Chondrocyte (in vitro differentiated cells): ENCODE measurements at places on chromosomes 1 and 21. TPM values are rescaled to one million over a fixed set of nuclear protein-coding genes. Genes with fewer than 3 reads are reported as not detected.

DNA sequence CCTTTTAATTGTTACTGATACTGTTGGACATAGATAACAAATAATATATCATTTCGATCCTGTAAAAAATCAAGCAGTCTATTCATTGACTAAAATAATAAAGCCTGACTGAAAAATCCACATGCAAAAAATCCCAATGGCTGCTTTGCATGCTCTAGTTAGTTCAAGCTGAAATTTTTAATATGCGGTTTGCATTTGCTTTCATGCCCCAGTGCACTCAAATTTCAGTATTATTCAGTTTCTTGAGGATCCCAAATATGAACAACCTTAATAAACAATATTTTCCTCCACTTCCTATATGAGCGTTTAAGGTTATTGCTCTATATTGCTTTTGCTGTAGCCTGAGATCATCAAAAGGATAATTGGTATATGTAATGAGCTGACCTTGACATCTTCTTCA lies 75.1 kb upstream of the DPH5 start:
- H3K4me1 ChIP-seq, result peaks cover 2% of the 10 kb centered on the region
- no peaks in the 10 kb centered on the region for H3K36me3 ChIP-seq
- H3K27ac ChIP-seq, result no peak overlapping the region
- H3K27me3 ChIP-seq, result no peaks in the 10 kb centered on the region
- no peak overlapping the region for H3K4me3 ChIP-seq

The PLA2G2A gene
- not detected in 3 replicates for total RNA-seq

DNA sequence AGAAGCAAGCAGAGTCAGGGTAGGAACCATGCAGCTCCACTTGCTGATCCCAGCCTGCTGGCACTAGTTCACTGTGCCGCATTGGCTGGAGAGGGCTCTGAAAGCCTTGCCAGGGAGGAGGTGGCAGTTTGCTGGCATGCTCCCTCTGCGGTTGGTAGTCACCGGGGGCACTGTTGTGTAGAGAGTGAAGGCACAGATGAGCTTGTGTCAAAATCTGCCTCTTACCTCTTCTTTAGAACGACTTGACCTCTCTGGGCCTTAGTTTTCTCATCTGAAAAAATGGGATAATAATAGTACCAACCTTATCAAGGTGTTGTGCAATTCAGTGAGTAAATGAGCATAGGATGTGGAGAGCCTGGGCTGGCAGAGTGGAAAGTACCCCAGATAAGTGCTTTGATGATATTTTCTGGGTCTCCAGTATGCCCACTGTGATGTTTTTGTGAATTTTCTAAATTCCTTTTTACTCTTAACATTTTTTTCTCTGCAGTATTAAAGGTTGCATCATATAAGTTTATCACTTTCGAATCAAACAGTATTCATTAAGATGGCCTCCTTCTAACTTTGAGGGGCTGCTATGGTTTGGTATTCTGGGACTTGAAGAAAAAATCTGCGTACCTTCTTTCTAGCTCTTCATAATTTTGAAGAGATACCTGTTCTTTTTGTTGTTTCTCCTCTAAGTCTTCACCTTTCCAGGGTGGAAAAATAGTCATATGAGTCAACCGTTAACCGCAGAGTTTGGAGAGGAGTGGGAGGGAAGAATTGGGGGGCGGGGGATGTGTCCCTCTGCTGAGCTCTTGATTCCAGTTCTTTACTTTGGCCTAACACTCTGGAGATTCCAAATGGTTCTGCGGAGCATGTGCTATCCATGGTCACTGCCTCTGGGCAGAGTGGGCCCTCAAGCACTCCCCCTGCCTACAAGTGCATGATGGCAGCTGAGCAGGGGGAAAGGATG lies 26.8 kb downstream of the SZRD1 start:
- H3K36me3 ChIP-seq, result peaks cover 10% of the 10 kb centered on the region
- H3K27ac ChIP-seq, result peak overlapping the region; percentile 74
- no peak for DNase-seq
- H3K27me3 ChIP-seq, result no peaks in the 10 kb centered on the region
- peaks cover 45% of the 10 kb centered on the region for H3K4me1 ChIP-seq
- no peak overlapping the region for H3K4me3 ChIP-seq

The MRAP gene
- not detected in 3 replicates for total RNA-seq

DNA sequence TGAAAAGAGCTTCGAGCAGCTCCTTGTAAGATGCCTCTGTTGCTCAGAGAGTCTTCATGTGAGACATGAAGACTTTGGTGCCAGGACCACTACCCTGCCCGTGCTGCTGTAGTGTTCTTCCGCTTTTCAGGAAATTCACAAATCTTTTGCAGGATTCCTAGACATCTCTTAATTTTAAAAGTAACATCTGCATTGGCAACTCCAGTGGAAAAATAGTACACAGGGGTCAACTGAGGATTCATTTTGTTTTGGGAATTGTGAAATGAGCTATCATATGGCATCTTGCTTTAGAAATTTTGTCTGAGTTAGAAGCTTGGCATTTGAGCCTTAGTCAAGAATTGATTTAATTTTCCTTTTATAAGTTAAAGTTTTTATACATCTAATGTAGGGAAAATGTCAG lies 7.2 kb downstream of the PRDM2 start:
- H3K36me3 ChIP-seq, result peaks cover 3% of the 10 kb centered on the region
- H3K4me1 ChIP-seq, result peaks cover 42% of the 10 kb centered on the region
- no peaks in the 10 kb centered on the region for H3K27me3 ChIP-seq
- no peak overlapping the region for H3K27ac ChIP-seq
- no peak overlapping the region for H3K4me3 ChIP-seq

The CHI3L2 gene
- total RNA-seq, result not detected in 3 replicates

DNA sequence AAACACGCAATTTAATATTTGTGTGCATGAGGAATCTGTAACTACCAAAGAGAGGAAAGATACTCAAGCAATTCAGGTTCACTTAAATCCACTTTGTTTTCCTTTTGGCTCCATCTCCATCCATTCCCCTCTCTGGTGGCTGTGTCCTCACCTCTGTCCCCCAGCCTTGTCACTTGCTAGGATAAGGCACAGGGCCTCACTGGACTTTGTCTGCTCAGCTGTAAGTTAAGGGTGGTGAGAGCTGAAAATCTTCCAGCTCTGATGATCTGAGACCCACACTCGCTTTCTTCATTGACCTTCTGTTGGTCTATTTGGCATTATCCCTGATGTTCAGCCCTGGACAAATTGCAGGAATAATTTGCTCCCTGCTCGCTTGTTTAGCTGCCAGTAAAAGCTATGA lies 56.5 kb downstream of the RHOU start:
- H3K4me1 ChIP-seq, result no peaks in the 10 kb centered on the region
- no peaks in the 10 kb centered on the region for H3K36me3 ChIP-seq
- H3K27me3 ChIP-seq, result peaks cover 7% of the 10 kb centered on the region
- no peak overlapping the region for H3K4me3 ChIP-seq
- no peak for DNase-seq

DNA sequence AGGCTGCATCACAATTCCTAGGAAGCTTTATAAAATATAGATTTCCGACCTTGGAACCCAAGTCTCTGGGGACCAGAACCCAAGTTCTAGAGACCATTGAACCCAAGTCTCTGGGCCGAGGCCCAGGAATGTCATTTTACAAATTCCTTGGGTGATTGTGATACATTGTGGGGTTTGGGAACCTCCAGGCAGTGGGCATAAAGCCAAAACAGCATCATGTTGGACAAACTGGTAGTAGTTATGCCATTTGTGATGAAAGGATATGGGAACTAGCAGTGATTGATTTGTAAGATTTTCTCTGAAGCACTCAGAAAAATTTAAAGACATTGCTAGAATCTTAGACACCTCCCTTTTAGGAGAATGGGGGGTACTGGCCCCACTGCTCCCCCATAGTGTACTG lies 160.2 kb downstream of the HIVEP3 start:
- no peaks in the 10 kb centered on the region for H3K27me3 ChIP-seq
- no peaks in the 10 kb centered on the region for H3K36me3 ChIP-seq
- DNase-seq, result no peak
- no peak overlapping the region for H3K4me3 ChIP-seq
- H3K27ac ChIP-seq, result no peak overlapping the region

The KRTAP13-2 gene
- not detected in 3 replicates for total RNA-seq

DNA sequence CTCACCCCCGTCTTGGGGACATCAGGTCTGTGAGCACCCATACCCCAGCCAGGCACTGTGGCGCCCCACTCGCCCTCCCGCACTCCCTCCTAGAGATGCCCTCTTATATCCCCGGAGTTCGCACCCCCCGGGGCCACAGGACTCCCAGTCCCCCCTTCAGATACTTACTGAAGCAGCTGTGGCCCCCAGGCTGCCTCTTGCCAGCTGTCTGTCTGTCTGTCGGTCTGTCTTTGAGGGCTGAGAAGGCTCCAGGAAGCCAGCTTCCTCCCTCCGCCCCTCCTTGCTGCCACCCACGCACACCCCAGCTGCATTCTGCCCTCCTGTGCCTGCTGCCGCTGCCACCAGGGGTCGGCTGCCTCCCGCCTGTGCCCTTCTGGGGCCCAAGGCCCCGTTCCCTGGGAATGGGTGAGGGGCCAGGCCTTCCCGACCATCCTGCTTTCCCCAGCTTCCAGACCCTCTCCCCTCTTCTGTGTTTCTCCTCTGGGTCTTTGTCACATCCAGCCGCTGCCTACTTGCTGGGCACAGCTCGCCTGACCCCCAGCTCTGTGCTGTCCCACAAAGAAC lies at the start of gene PTPN7:
TSS of gene PTPN7 (minus strand) at position 226 of the 564 bp plus-strand sequence. CDS start 1,200 bp downstream, outside the sequence.
- peaks cover 5% of the 10 kb centered on the region for H3K4me1 ChIP-seq
- no peak for DNase-seq
- H3K36me3 ChIP-seq, result no peaks in the 10 kb centered on the region
- no peak within 1 kb of the TSS for H3K27ac ChIP-seq

The PRKAA2 gene
- 2.2 to 3.4 TPM (median 3.2 TPM) in 3 replicates for total RNA-seq

GRCh38 chr1:88462096-88462487 lies 222.0 kb upstream of the PKN2 start:
- H3K36me3 ChIP-seq, result no peaks in the 10 kb centered on the region
- no peak for DNase-seq
- H3K4me3 ChIP-seq, result peak overlapping the region; percentile 52
- no peaks in the 10 kb centered on the region for H3K4me1 ChIP-seq

The CCDC17 gene
- total RNA-seq, result 0.90 to 2.8 TPM (median 0.90 TPM) in 3 replicates

The CYYR1 gene
- total RNA-seq, result 1.3 to 4.1 TPM (median 1.5 TPM) in 3 replicates

GRCh38 chr1:175373786-175374623 lies 181.4 kb upstream of the KIAA0040 start:
- H3K4me1 ChIP-seq, result no peaks in the 10 kb centered on the region
- no peak overlapping the region for H3K4me3 ChIP-seq
- no peaks in the 10 kb centered on the region for H3K36me3 ChIP-seq
- H3K27ac ChIP-seq, result no peak overlapping the region
- no peak for DNase-seq

DNA sequence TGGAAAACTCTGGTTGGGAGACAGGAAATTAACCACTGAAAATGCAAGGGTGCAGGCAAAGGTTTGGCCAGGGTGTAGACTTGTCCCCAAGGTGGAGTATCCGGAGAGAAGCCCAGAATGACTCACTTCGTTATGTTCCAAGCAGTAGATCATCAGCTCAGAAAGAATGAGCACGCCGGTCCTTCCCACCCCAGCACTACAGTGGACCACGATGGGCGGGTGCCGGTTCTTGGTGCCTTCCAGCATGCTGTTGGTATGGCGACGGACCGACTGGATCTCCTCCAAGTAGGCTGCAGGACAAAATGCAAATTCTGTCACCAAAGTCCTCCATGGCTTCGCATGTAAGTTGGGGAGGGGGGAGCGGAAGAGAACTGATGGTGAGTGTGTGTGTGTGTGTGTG lies 83.4 kb downstream of the SMYD2 start:
- no peak for DNase-seq
- H3K27ac ChIP-seq, result no peak overlapping the region
- no peak overlapping the region for H3K4me3 ChIP-seq

The PADI2 gene
- 20.9 to 74.9 TPM (median 72.6 TPM) in 3 replicates for total RNA-seq

DNA sequence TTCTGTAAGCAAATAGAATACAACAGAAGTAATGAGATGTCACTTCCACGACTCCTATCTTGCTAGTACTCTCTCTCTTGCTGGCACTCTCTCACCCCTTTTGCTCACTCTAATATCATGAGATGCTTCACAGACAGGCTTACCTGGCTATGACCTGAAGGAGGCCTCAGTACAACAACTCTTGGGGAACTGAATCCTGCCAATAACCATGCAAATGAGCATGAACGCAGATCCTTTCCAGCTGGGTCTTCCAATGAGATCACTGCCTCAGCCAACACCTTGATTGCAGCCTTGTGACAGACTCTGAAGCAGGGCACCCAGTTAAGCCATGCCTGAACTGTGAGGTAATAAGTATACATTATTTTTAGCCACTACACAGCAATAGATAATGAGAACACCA lies 53.1 kb upstream of the ADAR start:
- peaks cover 46% of the 10 kb centered on the region for H3K27me3 ChIP-seq
- no peak overlapping the region for H3K4me3 ChIP-seq
- no peak for DNase-seq
- H3K27ac ChIP-seq, result no peak overlapping the region
- peaks cover 5% of the 10 kb centered on the region for H3K4me1 ChIP-seq

DNA sequence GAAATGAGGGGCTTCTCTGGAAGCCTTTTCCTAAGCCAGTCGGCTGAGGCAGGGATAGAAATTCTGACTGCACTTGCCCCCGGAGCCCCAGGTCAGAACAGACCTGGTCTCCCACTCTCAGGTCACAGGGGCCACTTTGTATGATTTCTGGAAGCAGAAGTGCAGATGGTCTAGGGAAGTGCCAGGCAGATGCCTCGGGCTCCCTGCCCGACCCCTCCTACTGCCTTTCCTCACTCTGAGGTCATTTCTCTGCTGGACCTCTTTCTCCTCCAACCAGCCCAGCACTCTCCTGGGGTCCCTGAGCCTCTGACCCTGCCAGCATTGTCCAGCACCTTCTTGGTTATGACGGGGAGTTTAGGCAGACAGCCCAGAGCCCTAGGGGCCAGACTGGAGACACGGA lies 8.7 kb downstream of the RUNX3 start:
- H3K36me3 ChIP-seq, result peaks cover 1% of the 10 kb centered on the region
- H3K4me3 ChIP-seq, result no peak overlapping the region
- H3K27ac ChIP-seq, result no peak overlapping the region
- peaks cover 14% of the 10 kb centered on the region for H3K4me1 ChIP-seq
- DNase-seq, result no peak

The ADCY10 gene
- 0.07 to 0.51 TPM (median 0.10 TPM) in 3 replicates for total RNA-seq

The GBP4 gene
- total RNA-seq, result not detected in 3 replicates

The COL8A2 gene
- total RNA-seq, result 10.8 to 18.1 TPM (median 17.4 TPM) in 3 replicates

- peaks cover 8% of the 10 kb centered on the region for H3K27me3 ChIP-seq
- no peaks in the 10 kb centered on the region for H3K4me1 ChIP-seq
- H3K27ac ChIP-seq, result no peak overlapping the region
- no peaks in the 10 kb centered on the region for H3K36me3 ChIP-seq
Measured at GRCh38 chr1:237709355-237709754, 181.4 kb downstream of the ZP4 start.

DNA sequence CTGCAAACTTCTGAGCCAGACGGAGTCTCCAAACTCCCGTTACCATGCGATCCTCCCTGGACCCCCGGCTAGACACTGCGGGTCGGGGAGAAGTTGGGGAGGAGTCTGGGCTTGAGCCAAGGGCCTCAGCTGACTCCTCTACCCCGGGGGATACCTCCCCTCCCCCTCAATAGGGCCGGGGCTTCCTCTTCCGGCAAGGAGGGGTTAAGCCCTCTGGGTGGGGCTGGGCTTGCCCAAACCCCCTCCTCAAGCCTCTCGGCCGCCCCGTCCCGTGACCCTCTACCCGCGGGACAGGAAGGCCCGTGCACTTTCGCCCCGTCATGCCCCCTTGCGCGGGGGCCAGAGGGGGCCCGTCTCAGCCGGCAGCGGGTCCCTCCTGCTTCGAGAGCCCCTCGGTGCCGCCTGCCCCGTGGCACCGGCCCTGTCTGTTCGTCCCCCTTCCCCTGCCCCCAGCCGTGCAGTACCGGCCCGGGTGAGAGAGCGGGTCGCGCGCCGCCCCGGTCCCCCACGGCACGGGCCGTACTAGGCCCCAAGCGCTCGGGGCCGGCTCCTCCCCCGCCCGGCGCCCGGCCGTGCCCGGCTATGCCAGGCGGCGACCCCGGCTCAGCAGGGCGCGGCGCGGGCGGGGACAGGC lies 652 bp downstream of the ARL8A start:
- peak overlapping the region; percentile 94 for H3K4me3 ChIP-seq
- DNase-seq, result no peak
- peaks cover 31% of the 10 kb centered on the region for H3K4me1 ChIP-seq
- peaks cover 1% of the 10 kb centered on the region for H3K36me3 ChIP-seq
- H3K27ac ChIP-seq, result peak overlapping the region; percentile 90
- H3K27me3 ChIP-seq, result no peaks in the 10 kb centered on the region
